Common myeloid progenitor, CD34-positive (primary cell): ENCODE measurements at places on chromosomes 1 and 21.
A peak's percentile ranks its signal among the peaks of the same experiment; 100 is the strongest.

DNA sequence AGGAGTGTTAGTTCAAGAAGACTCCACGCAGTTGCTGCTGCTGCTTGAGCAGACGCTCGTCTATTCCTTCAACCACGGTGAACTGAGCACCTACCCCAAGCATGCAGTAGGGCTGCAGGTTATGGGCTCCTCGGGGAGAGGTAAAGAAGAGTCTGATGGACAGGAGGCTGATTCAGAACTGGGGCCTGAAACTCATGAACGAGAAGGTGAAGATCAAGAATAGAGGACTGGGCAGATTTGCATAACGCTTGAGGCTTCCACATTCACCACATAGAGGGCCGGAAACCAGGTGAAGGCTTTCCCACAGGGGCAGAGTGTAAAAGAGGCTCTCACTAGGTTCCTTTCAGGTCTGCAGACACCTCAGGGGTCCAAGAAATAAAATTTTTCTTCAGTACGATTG is 9.1 kb downstream of the ABCA4 start:
- H3K27me3 ChIP-seq = peaks cover 25% of the 10 kb centered on the region
- no peak overlapping the region for H3K4me3 ChIP-seq
- no peaks in the 10 kb centered on the region for H3K4me1 ChIP-seq
- no peaks in the 10 kb centered on the region for H3K36me3 ChIP-seq

DNA sequence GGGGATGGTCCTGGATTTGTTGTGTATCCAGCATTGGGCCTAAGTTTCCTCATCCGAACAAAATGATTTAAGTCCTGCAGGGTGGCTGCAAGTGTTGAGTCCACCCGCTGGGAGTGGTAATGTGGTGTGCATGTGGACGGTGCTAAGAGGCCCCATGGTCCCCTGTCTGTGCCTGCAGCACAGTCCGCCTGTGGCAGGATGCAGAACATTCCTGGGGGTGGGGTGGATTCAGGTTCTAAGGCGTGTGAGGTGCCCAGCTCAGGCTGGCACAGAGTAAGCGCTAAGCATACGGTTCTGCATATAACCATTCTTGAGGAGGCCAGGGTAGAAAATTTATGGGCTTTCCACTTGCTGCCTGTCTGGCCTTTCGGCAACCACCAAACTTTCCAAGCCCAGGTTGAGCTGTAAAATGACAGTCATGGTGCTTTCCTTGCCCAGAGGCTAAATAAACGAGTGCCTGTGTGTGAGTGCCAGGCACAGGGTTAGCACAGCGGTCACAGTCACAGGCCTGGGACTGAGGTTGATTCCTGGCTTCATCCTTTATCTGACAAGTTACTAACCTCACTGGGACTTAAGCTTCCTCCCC is 30.7 kb downstream of the SLC2A1 start:
- H3K4me1 ChIP-seq = peaks cover 54% of the 10 kb centered on the region
- no peak overlapping the region for H3K4me3 ChIP-seq
- H3K27me3 ChIP-seq = no peaks in the 10 kb centered on the region
- no peak overlapping the region for H3K27ac ChIP-seq
- no peak for DNase-seq

DNA sequence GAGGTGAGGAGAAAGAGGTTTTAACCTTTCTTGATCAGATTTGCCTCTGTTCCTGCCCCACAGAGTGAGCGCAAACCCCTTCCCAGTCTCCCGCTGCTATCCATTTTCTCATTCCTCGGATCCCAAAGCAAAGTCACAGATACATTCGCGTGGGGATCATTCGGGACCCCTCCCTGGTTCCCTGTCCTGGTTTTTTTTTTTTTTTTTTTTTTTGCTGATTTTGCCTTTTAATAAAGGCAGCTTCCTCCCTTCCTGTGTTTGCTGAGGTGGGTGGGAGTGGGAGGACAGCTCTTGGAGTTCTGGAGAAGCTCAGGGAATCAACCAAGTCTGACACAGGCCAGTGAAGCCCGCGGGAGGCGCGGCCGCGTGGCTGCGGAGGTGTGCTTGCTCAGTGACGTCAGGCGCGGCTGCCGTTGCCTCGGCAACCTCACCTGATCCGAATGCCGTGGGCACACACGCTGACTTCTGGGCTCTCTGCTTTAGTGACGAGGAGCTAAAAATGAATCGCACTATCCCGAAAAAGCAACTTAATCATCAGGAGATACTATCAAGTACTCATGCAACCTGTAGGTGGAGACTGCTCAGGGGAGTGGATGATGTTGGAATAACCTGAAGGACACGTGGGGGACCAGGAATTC is 106.4 kb downstream of the TBX19 start:
- no peak overlapping the region for H3K27ac ChIP-seq
- H3K36me3 ChIP-seq = no peaks in the 10 kb centered on the region
- H3K4me1 ChIP-seq = no peaks in the 10 kb centered on the region
- H3K4me3 ChIP-seq = no peak overlapping the region
- DNase-seq = peak; percentile 65
- peaks cover 8% of the 10 kb centered on the region for H3K27me3 ChIP-seq

DNA sequence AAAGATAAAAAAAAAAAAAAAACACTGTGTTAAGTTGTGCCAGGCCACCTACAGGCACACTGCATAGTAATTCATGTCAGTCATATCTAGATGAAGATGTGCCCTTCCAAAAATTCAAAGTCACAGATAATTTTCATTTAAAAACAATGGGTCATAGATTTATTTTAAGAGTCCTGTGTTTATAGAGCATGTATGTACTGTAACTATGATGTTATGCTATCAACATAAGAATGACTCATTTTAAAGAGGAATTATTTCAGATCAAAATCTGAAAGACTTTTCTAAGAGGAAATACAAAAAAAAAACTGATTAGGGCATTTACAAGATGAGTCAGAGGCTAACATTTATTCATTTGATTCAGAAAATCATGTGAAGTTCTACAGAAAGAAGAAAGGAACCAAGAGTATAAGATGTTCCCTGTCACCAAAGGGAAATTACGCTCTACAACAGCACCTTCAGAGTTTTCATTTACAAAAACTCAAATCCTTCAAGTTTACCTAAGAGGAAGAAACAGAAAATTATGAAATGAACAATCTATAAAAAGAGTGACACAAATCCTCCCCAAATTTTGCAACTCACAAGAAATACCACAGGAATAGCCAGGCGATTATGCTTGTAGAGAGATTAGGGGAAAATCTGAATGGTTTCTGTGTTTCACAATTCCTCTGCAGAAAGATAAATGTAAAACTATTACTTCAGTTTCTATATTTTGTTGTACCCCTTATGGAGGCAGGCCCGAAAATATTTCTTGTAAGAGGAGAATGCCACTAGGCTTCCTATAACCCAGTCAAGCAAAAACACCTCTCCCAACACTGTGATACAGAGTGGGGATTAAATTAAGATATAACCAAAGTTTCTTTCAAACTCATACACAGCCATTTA is 13.8 kb downstream of the TP53BP2 start:
- peaks cover 54% of the 10 kb centered on the region for H3K4me1 ChIP-seq
- peaks cover 4% of the 10 kb centered on the region for H3K36me3 ChIP-seq
- H3K4me3 ChIP-seq = no peak overlapping the region
- DNase-seq = peak; percentile 33

DNA sequence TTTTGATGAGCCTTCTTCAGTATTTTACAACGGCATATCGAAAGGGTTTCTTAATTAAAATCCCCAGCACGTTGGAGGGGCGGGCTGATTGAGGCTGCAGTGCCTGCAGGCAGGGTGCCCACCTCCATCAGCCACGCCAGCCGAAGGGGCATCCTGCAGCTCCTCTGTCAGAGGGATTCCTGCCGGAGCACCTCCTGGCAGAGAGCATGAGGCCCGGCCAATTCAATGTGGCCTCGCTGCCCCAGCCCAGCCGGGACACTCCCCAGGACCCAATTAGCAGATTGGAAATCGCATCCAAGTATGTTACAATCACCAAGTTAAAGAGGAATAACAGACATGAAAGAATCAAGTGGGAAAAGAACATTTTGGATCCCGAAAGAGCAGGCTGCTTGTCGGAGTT is 216.6 kb downstream of the ST6GALNAC3 start:
- no peak overlapping the region for H3K4me3 ChIP-seq
- no peaks in the 10 kb centered on the region for H3K4me1 ChIP-seq
- no peak for DNase-seq
- H3K27ac ChIP-seq = no peak overlapping the region
- no peaks in the 10 kb centered on the region for H3K27me3 ChIP-seq

DNA sequence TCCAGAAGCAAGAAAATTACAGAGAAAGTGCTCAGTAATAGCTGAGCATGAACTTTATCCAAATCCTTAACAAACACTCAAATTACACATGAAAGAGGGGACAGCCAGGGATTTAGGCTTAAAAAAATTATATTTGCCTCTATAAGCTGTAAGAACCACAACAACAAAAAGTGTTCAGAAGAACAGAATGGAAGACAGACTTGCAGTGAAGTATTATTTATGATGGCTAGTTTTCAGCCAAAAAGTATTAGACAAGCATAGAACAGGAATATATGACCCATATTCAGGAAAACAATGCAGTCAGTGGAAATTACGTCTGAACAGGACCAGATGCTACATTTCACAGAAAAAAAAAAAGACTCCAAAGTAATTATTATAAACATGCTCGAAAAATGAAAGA is 1246.3 kb downstream of the NCAM2 start:
- H3K27ac ChIP-seq = no peak overlapping the region
- no peaks in the 10 kb centered on the region for H3K4me1 ChIP-seq
- H3K36me3 ChIP-seq = no peaks in the 10 kb centered on the region
- H3K27me3 ChIP-seq = no peaks in the 10 kb centered on the region
- H3K4me3 ChIP-seq = no peak overlapping the region

DNA sequence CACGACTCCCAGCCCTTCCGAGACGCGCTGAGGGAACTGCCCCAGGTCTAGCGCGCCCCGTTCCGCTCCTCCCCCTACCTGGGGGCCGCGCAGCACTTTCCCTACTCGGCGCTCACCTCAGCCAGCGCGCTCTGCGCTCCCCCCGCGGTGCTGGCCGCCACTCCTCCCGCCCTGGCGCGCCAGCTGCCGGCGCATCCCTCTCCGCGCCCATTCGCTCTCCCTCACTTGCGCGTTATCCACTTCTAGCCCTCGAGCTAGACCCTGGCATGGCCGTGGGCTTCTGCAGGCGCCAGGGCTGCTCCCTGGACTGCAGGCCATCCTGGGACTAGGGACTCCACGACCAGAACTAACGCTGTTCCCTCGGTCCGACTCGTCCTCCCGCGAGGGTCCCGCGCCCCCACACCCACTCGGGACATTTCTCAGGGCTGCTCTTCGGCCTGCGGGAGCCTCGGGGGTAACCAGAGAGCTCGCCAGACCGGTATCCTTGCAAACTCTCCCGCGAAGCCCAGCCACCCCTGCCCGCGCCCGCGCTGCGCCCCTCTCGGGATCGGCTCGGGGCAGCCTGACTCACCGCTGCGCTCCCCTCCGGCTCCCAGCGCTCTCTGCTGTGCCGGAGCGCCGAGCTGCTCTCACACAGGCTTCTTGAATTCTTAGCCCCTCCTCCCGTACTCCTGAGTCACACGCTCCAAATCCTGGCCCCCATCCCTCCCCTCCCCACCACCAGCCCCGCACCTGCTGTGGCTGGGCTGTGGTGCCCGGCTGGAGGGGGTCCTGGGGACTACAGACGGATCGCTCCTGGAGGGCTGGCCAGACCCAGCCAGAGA is at the start of gene NGF:
Gene NGF (minus strand): TSS at position 617 of the 824 bp plus-strand sequence. CDS start 51,454 bp downstream, outside the sequence.
- H3K4me1 ChIP-seq = peaks cover 4% of the 10 kb centered on the region
- no peaks in the 10 kb centered on the region for H3K36me3 ChIP-seq
- peaks cover 20% of the 10 kb centered on the region for H3K27me3 ChIP-seq
- DNase-seq = peak; percentile 29
- no peak within 1 kb of the TSS for H3K27ac ChIP-seq

GRCh38 chr1:9382643-9383491 is 90.2 kb downstream of the SPSB1 start:
- no peaks in the 10 kb centered on the region for H3K4me1 ChIP-seq
- H3K27me3 ChIP-seq = no peaks in the 10 kb centered on the region
- DNase-seq = no peak
- no peaks in the 10 kb centered on the region for H3K36me3 ChIP-seq

DNA sequence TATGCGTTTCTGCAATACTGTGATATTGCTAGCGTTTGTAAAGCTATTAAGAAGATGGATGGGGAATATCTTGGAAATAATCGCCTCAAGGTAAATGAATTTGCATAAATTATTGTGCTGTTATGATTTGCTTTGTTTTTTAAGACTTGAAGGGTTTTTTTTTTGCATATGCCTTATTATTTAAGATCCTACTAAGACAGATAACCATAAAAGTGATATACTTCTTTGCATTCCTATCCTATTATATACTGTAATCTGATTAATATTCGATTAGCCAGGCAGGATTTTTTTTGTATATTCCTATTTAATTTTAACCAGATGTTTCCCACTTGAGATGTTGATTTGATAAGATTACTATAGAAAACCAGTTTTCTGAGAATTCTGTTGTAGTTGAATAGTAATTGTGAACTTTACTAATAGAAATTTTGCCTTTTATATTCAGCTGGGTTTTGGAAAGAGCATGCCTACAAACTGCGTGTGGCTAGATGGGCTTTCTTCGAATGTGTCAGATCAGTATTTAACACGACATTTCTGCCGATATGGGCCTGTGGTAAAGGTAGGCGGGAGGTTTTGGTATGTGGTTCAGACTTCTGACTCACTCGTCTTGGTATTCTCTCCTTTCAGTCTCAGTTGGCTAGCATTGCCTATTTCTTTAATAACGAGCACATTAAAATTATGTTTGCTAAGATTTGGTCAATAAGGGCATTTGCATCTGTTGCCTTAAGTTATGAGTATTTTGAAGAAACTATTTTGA is 56.8 kb downstream of the ZBTB17 start:
- H3K27me3 ChIP-seq = no peaks in the 10 kb centered on the region
- no peaks in the 10 kb centered on the region for H3K4me1 ChIP-seq
- H3K27ac ChIP-seq = no peak overlapping the region
- H3K4me3 ChIP-seq = no peak overlapping the region

DNA sequence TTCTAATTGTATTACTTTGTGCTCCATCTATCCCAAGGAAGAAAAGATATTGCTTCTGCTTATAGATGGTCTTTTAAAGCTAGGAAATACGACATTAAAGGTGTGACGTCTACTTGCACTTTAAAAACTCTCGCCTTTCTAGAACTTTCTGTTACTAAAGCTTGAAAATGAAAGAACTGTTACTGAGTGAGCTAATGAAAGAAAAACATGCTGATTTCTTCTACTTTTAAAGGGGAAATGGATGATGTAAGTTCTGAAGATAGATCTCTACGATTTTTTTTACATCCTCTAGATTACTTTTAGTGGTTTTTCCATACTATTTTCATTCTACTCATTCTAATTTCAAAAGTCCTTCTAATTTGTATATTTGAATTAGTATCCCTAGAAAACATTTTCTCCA is 387.5 kb downstream of the USP25 start:
- H3K36me3 ChIP-seq = no peaks in the 10 kb centered on the region
- no peak overlapping the region for H3K27ac ChIP-seq
- no peak overlapping the region for H3K4me3 ChIP-seq
